Cardiac septum (tissue), 1 donor: ENCODE measurements at places on chromosomes 2 and 18.

DNA sequence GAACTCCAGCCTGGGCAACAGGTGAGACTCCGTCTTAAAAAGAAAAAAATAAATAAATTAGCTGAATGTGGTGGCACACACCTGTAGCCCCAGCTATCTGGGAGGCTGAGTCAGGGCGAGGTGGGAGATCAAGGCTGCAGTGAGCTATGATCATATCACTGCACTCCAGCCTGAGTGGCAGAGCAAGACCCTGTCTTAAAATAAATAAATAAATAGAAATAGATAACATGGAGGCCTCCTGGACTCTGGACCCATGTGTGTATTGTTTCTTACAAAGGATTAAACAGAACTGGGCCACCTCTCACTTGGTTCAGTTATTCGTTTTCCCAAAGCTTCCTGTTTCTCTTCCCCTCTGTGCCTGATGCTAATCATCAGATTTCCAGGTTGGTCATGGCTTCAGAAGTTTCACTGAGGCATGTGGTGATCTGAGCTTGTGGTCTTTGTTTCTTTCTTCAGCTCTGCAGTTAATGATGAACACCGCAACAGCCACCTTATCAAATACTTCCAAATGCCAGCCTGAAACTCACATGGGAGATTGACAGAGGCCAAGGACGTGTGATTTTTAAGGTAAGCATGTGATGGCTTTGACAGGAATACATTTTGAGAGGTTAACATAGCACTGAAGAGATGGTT lies 83.3 kb upstream of the MAP4K4 start:
- DNase-seq, result no peak

DNA sequence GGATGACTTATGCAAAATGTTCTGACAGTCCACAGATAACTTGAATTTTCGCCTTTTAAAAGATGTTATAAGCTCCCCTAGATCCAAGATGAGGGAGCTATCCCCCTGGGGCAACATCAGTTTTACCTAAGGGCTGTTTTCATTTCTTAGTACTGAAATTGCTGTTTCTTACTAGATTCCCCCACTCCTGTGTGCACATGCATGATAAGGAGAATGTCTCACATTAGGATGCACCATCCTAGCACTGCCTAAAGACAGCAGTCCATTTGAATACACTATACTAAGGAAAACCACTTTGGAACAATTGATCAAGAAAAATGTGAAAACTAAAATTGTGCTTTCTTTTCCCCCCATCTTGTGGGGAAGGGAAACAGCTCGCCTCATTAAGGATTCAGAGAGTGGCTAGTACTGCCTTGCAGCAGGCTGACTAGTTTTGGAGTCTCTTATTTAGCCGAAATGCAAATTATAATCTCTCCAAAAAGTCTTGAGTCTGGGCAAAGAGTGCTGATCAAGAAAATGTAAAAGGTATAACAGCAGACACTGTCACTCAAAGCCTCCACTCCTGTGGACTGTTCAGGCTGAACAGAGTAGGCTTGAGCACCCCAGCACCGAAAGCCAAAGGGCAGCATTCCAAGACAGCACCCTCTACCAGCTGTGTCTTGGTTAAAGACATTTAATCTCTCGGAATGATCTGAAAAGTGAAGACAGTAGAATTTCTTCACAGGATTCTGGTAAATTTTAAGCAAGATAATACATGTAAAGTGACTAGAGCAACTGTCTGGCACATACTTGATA lies 65.0 kb downstream of the ZNF385B start:
- no peak for DNase-seq

- DNase-seq, result no peak
These were observed 83.6 kb upstream of the CYP1B1 start for GRCh38 chr2:38159597-38159996.

- DNase-seq, result no peak
These were observed 68.3 kb downstream of the ARHGEF33 start for GRCh38 chr2:38957972-38958371.

- DNase-seq, result no peak
These were observed 10.7 kb downstream of the FN1 start for GRCh38 chr2:215425021-215425782.

GRCh38 chr2:55616551-55617174 lies 759 bp downstream of the PPP4R3B start:
- no peak for DNase-seq

- no peak for DNase-seq
These were observed 224.5 kb downstream of the SLC4A3 start for GRCh38 chr2:219851801-219852481.

GRCh38 chr18:60096428-60096827 lies 196.6 kb downstream of the PMAIP1 start:
- DNase-seq, result no peak

- no peak for DNase-seq
These were observed 248.3 kb upstream of the COL3A1 start for GRCh38 chr2:188725746-188726360.

GRCh38 chr2:74515981-74516633 lies 1.9 kb downstream of the TLX2 start:
- DNase-seq, result peak; percentile 87

DNA sequence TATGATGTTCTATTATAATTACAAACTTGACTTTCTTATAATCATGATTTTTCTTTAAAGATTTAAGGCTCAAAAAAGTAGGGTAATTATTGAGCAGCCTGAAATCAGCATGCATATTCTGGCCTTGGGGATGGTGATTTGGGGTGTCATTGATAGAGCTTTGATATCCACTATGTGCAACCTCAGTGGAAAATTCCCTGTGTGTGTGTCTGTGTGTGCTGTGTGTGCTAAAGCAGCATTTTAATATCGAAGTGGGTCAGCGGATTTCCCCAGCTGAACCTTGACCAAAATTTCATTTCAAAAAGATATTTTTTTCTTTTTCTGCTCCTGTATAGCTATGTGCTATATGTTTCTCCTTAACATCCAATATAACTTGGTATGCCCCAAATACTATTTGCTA lies 11.6 kb downstream of the KCNJ3 start:
- no peak for DNase-seq

DNA sequence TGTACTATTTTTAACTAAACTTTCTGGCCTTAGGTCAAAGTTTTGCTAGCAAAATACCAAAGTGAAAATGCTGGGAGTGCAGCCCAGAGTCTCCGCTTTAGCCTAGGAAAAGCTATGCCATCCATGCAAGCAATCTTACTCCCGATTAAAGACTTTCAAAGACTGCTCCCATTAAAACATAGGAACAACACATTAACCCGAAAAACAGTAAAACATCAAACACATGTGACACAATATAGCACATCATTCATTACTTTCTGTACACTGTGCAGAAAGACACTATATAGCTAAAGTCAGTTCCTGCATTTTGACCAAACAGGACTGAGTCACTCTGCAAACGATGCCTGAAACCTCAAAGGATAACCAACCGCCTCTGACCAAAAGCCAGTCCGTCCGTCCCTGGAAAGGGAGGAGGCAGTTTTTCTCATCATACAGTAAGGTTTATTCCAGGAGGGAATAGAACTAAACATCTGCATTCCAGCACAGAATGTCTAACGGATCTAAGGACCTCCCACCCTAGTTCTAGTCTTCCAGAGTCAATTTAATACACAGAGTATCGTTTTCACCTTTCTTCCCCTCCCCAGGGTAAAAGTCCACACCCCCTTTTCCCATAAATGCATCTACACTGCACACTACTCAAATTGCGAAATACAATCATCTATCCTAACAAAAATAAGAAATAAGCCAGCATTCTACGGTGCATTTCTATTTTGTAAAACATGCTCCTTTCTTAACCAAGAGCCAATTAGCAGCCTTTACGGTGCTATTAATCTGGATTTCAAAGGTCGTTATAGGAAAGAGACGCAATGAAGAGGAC lies 1.7 kb downstream of the ROCK2 start:
- no peak for DNase-seq

GRCh38 chr2:43444989-43445645 lies 150.7 kb downstream of the THADA start:
- no peak for DNase-seq

DNA sequence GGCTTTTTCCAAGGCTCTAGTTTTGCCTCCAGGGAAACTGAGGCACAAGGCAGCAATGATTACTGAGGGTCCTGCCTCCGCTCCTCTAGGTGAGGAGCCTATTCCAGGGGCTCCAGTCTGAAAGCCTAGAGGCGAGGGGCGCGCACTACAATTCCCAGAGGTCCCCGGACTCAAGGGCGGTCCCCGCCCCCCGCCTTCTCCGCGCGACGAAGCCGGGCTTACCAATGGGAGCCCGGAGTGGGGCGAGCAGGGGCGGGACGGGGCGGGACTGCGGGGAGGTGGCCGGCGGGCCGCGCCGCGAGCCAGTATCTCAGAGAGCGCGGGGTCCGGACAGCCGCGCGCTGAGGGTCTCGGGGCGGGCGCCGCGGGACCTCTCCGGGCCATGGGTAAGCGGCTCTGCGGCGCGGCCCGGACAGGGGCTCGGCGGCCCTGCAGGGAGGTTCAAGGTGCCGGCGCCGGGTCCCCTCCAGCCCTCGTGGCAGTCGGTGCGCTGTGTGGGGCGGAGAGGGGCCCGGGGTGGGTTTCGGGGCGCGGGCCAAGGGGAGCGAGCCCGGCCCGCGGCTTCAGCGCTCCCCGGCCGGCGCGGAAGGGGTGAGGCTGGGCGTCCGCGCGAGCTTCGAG lies at the start of gene ARID5A:
TSS of gene ARID5A (plus strand) at position 308 of the 621 bp plus-strand sequence. CDS start at position 383, 75 bp downstream.
- DNase-seq, result peak; percentile 97

- no peak for DNase-seq
These were observed 112.3 kb downstream of the BCL2 start for GRCh38 chr18:63207143-63207790.

GRCh38 chr2:110773401-110773921 lies 41.1 kb downstream of the ACOXL start:
- peak; percentile 90 for DNase-seq

GRCh38 chr2:211751848-211752247 lies 786.8 kb downstream of the ERBB4 start:
- no peak for DNase-seq

GRCh38 chr2:203934711-203935438 lies 1.7 kb upstream of the ICOS start:
- DNase-seq, result no peak

- DNase-seq, result no peak
These were observed 9.8 kb downstream of the TUBB6 start for GRCh38 chr18:12317664-12318333.

GRCh38 chr18:9642799-9643462 lies 28.6 kb upstream of the PPP4R1 start:
- no peak for DNase-seq

- DNase-seq, result no peak
These were observed 29.5 kb upstream of the ZNF396 start for GRCh38 chr18:35406666-35407065.

DNA sequence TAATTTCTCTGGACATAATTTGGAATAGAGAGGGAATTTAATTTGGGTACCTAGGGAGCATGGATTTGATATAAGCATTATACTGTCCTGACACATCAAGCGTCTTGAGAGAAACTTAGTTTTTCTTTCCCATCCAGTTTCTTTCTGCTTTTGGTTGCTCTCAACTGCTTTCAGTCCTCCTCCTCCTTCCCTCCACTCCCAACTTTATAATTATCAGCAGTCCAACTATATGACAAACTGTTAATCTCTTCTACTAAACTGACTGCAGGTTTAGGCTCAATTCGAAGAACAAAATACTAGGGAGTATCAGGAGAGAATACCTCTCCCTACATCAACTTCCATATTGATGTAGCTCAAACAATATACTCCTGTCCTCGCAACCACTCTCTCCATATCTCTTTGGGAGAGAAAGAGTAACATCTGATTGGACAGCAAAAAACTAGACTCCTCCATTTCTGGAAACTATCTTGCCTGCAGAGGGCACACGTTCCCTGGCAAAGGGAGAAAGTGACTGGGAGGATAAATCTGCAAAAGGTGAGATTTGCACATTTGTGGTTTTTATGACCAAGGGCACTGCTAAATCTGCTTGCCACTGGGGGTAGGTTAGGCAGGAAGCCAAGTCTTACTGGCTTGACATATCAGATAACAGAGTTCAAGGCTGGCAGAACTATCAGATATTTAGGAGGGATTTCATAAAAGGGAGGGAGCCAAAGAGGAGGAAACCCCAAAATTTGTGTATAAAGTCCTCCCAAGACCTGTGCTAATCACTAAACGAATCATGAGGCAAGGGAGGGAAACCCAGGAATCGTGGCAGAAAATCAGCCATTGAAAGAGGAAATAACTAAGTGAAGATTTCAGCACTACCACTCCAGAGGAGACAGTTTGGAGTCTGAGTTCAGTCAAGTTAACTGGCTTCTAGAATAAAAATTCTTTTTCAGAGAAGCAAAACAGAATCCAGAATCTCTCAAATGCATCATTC lies 40.0 kb downstream of the ICA1L start:
- no peak for DNase-seq

- no peak for DNase-seq
These were observed 13.5 kb downstream of the ALPK2 start for GRCh38 chr18:58615140-58616132.

DNA sequence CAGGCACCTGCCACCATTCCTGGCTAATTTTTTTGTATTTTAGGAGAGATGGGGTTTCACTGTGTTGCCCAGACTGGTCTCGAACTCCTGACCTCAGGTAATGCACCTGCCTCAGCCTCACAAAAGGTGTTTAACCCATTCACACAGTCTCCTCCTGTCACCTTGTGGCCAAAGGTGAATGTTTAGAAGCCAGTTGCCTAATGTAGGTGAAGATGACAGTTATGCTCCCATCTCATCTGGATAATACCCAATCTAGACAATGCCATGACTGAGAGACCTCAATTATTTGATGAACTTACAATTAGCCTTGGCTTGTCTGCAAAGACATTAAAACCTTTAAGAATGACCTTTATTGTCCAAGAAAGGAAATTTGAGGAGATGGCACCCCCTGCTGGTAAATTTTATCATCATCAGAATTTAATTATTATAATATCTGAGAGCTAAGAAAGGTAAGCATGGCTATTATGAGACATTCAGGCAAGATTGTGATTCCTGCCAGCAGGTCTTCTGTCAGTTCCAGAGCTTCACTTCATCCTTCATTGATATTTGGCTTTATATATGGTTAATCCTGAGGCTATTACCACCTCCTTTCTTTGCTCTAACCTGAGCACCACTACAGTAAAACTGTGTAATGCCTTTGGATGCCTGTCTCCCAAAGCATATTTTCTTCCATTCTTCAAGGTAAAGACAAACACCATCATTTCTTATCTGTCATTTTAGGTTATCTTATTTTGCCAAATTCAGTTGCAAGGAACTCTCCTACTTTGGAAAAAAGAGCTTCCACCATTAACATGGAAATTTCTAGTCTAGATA lies 117.6 kb downstream of the FAM124B start:
- DNase-seq, result no peak

GRCh38 chr2:238728330-238729260 lies 119.3 kb upstream of the TWIST2 start:
- no peak for DNase-seq

- DNase-seq, result no peak
These were observed 164.1 kb upstream of the CELF4 start for GRCh38 chr18:37729716-37730115.

GRCh38 chr2:168738062-168738461 lies 64.4 kb upstream of the NOSTRIN start:
- no peak for DNase-seq
